CD4-positive, alpha-beta T cell treated with Interferon gamma for 1 hour (primary cell): ENCODE measurements at places on chromosomes 6 and 20.

GRCh38 chr20:58147628-58148370, 80.7 kb downstream of the ANKRD60 start:
- DNase-seq, result no peak

DNA sequence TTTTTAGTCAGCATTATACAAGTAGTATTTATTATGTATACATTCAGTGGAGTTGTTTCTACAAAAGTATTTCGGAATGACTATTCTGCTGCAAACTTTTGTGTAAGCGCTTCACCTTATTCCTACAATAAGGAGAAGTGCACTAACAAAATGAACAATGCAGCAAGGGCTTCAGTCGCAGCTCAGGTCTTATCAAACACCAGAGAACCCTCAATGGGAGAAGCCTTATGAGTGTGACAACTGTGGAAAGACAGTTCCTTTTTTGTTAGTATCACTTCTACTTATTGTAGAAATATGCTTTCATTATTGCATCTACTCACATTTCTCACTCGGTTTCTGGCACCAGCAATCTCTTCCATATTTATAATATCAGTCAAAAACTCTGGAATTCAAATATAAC, 18.8 kb downstream of the ZKSCAN3 start:
- DNase-seq, result no peak

GRCh38 chr20:39993742-39994141, 695.3 kb downstream of the MAFB start:
- DNase-seq, result no peak

DNA sequence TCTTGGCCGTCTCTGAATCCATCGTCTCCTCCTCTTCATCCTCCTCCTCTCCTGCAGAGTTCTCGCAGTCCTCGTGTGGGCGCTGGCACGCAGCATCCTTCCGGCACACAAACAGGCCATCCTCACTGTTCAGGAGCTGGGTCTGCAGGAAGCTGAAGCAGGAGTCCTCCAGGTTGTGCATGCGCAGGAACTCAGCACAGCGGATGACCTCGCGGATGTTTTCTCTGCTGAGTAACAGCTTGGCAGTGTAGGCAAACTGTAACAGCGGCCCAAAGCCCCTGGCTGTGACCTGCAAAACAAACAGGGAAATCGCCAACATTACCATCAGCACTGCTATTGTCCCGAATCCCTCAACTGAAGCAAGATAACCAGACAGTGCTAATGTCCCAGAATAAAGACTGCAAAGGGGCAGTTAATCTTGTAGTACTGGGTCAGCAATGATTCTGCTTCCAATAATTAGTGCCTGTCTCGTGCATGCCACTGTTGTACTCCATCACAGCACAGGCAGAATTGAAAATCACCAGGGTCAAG, 57.4 kb downstream of the GJA10 start:
- DNase-seq, result no peak

- DNase-seq, result no peak
These were observed 584.1 kb downstream of the TFAP2A start for GRCh38 chr6:9830808-9831207.

DNA sequence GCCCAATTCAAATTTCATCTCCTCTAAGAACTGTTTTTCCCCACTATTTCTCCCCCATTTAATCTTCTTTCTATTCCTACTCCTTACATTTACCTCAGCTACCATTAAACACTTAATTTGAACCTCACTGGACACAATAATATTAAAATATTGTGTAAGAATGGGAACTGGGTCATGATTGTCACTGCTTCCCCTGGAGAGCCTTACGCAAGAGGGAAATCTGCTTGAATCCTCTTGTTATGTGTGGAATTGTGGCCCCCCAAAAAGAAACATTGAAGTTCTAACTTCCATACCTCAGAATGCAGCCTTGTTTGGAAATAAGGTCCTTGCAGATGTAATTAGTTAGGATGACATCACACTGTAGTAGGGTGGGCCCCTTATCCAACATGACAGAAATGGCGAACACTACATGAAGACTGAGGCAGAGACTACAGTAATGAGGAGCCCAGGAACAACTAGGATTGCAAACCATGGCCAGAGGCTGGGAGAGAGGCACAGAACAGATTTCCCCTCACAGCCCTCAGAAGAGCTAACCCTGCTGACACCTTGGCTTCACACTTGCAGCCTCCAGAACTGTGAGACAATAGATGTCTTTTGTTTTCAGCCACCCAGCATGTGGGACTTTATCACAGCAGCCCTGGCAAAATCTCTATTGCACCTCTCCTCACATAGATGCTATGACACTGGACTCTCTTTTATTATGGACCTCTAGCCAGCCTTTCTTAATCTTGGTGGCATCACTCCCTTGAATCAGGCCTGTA, 29.9 kb downstream of the HIVEP2 start:
- no peak for DNase-seq

- no peak for DNase-seq
These were observed 10.4 kb downstream of the ELOVL5 start for GRCh38 chr6:53338304-53338703.

DNA sequence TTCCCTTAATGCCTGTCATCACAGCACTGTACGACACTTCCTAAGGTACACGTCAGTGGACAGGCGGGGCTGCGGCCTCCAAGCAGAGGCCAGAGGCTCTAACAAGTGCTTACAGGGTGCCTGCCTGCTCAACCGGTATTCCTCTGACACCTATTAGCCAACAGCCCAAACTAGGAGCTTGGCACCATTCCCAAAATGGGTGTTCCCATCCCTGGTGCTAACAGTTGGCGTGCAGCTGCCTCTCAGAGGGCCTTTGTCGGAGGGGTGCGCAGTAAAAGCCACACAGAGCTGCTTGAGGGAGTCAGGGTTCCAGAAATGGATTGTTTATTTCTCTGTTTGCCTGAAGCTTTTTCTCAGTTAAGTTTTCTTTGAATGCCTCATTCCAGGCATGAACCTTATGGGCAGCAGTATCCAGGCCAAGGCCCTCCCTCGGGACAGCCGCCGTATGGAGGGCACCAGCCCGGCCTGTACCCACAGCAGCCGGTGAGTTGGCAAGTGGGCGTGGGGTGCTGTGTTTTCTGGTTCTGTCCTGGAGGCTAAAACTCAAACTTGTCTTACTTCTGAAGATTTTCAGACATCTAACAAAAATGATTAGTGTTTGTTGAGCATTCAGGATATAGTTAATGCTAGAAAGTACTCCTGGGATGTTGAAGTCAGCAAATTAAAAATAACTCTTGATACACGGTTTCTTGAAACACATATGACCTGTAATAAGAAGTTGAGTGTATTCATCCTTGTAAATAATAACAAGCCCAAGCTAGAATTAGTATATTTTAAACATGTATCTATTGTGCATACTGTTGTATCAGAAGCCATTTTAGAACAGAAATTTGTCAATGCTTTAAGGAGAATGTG, 124.7 kb downstream of the TMEM242 start:
- no peak for DNase-seq

DNA sequence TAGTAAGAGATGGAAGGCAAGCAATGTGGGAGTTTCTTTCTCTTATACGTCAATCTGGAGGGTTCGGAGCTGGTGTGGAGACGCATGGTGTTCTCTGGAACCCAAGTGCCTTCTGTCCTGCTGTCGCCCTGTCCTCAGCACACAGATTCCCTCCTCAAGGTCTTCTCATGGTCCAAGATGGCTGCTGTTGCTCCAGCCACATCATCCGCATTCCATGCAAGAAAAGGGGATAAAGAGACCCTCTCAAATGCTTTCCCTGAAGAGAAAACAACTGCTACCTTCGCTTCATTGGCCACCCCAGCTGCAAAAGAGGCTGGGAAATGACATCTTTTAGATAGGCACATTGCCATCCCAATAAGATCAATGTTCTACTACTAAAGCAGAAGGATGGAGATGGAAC, 151.2 kb downstream of the ANKRD60 start:
- no peak for DNase-seq

- no peak for DNase-seq
These were observed 687 bp upstream of the HTR1B start for GRCh38 chr6:77463861-77464494.

DNA sequence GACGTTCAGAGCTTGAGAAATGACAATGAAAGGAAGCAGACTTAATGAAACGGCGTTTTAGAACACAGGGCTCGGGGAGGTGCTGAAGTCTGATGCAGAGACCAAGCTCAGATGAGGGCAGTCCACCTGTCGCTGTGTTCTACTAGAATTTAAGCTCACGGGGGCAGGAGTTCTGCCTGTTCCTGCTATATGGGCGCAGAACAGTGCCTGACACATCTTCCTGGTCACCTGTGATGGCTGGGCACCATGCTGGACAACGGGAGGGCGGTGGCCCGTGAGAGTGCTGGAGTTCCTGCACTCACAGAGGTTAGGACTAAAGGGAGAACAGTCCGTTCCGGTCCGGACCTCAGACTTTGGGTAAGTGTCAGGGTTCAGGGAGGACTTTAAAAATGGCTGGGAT, 130.6 kb downstream of the ERMARD start:
- no peak for DNase-seq

- no peak for DNase-seq
These were observed 173.1 kb upstream of the SSTR4 start for GRCh38 chr20:22861990-22862389.

DNA sequence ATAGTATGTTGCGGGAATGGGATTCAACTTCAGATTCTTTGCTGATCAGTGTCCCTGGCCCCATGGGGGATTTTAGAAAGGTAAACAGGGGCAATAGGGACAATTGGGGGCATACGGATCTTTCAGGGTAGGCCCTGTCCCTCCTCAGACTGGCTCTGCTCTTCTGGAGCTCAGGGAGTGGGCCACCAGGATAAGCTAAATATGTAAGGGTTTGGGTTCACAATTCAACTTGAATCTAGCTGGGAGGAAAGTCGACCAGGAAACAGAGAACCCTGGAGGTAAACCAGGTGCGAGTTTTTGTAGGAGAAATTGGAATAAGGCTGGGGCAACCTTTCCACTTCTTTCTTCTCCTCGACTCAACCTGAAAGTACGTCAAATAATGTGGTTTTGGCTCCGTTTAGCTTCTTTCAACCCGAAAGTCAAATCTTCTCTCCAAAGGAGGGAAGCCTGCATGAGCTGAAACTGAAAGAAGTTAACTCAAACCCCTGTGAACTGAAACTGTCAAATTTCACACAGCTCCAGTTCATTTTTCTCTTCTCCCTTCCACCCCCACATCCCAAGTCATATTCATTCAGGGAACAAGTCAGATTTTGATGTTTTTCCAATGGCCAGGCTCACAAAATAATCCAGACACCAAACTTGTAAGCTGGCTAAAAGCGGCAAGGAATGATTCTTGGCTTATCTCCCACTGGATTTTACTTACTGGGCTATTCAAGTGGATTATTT, 278.2 kb downstream of the CLIC5 start:
- DNase-seq, result no peak

GRCh38 chr6:33858804-33859505, 55.2 kb upstream of the MLN start:
- DNase-seq, result no peak

- peak; percentile 84 for DNase-seq
These were observed 93.5 kb downstream of the CEBPB start for GRCh38 chr20:50283922-50284810.

DNA sequence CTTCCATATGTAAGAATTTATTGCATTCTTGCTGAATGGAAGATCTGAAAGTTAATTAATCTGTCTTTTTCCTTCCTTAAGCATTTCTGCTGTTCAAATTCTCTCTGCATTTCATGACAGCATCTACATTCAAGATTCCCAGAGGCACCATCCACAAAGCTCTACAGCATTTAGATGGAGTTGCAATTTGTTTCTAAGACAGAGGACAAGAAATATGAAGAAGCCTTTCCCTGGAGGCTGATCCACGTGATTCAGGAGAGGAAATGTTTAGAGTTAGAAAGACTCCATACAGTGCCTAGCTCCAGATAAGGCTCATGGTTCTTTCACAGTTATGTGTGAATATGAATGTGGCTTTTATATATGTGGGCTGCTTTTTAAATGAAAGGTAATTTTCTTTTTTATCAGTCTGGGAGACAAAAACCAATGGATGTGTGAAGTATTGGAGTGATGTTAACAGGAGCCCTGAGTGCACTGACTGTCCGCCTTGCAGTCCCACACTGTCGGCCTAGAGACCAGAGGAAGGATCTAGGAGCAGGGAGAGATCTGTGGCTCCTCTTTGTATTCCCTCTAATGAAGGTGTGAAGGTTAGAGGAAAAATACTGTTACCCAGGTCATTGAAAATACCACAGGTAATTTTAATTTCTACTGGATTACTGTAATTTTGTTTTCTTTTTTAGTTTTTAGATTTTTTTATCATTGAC, 686.6 kb upstream of the GJE1 start:
- DNase-seq, result no peak

- no peak for DNase-seq
These were observed 3.1 kb downstream of the NNAT start for GRCh38 chr20:37523911-37524700.

DNA sequence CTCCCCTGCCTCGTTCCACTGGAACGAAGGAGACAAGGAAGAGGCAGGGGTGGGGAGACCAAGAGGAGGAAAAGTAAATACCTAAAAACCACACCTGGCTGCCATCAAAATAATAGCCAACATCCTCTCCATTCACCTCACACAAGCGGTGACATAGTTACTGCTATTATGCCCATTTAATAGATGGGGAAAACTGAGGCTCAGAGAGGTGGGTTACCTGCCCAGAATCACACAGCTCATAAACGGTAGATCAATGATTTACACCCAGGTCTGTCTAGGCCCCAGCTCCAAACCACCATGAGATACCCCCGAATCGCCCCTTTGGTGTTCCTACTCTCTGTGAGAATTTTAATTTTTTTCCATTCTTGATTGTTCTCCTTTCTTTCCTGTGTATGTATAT, 253.8 kb downstream of the BMP7 start:
- DNase-seq, result no peak

DNA sequence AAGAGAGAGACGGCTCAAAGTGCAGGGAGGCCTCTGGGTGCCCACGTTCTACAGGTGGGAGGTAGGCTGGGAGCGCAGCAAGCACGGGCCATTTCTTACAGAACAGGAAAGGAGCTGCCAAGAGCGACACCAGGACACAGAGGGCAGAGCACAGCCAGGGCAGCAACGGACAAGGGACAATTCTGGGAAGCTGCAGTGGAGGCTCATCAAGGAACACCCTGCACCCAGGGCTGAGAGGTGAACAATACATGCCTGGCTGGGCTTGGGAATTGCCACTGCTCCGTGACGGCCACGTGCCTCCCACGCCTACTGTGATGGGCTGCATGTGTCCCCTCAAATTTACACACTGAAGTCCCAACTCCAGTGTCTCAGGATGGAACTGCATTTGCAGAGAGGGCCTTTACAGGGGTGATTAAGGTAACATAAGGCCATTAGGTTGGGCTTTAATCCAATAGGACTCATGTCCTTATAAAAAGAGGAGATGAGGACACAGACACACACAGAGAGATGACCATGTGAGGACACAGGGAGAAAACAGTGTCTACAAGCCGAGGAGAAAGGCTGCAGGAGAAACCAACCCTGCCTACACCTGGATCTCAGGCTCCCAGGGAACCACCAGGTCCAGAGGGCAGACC, 13.6 kb downstream of the SERPINB6 start:
- no peak for DNase-seq

- DNase-seq, result no peak
These were observed 198.6 kb downstream of the BACH2 start for GRCh38 chr6:90098001-90098531.
